ENCODE measurements at places on chromosomes 7 and 10. TPM values are rescaled to one million over a fixed set of nuclear protein-coding genes. Genes with fewer than 3 reads are reported as not detected.

Gene PGAM2
- 167 TPM for polyA plus RNA-seq

- DNase-seq: no peak
Measured at GRCh38 chr10:112848228-112848627, 101.8 kb upstream of the TCF7L2 start.

DNA sequence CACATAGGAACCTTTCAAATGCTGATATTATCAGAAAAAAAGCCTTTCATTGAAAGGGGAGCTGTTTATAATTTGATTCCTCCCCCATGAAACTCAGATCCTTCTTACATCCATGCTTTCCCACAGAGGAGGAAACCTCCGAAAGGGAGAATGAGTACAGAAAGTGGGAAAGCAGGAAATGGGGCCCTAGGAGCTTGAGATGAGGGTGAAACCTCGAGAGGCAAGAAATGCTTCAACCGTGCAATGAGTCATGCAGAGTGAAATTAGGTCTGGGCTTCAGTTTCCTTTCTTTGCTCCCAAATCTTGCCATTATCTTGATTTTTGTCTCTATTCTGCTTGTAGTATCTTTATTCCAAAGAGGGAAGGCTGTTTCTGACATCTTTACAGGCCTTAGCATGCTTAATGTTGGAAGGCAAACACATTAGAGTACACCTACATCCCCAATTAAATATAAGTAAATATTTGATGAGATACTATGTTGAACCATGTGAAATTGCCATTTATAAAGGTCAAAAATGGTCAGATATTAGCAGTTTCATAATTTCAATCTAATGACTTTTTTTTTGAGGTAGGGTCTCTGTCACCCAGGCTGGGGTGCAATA lies 79.1 kb downstream of the NAMPT start:
- DNase-seq: no peak

Gene OR2A12
- polyA plus RNA-seq: not detected

DNA sequence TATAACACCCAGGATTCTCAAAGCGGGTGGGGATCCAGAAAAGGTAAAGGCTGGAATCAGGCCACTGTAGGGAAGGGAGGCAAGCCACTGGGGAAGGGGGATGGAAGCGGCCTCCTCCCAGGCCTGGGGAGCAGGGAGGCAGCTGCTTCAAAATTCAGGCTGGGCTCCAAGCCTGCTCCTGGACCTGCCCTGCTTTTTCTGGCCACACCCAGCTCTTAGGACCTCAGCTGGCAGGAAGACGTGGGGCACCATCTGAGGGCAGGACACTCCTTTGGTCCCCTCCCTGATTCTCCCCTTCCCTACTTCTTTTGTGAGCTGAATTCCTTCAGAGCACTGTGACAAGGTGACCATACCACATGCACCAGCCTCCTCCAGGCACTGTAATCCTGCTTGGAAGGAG lies 4.6 kb upstream of the LBX1 start:
- no peak for DNase-seq

DNA sequence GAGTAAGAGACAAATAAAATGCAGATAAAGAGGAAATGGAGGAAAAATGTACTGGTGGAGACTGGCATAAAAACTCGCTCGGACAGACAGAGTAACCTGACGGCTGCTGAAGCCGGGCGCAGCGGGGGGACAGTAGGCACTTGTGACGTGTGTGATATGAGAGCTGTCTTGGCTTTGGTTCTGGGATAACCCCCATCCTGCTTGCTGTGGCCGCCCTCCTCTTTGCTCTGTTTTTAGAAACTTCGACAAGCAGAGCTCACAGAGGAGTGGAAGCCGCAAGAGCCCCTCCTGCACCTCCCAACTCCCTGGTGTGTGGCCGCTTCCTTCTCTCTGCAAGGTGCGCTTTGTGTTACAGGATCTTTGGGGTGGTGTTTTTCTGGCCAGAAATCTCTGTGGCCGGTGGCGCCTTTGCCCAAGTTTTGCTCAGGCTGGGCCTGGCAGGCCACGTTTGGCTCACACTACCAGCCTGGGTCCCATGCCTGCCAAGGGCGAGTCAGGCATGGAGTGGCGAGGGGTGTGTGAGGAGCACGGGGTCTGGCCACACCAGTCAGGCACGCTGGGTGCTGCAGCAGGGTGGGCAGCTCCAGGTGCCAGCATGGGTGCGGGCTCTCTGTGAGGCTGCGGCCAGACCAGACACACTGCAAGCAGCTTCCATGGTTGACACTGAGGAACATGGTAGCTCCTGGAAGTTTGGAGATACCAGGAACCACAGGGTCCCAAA lies 268.0 kb downstream of the DNAJB6 start:
- DNase-seq: no peak

DNA sequence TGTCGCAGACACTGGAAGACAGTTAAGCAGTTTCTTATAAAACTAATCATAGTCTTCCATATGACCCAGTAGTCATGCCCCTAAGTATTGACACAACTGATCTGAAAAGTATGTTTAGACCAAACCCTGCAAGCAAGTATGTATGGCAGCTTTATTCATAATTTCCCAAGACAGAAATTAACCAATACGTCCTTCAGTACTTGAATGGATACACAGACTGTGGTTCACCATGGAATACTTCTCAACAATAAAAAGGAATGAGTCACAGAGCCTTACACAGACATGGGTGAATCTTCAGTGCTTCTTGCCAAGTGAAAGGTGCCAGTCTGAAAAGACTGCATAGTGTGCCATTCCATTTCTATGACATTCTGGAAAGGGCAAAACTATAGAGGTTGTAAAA lies 50.2 kb upstream of the AKR1E2 start:
- no peak for DNase-seq

- peak; percentile 46 for DNase-seq
Measured at GRCh38 chr10:122279725-122280141, 8.6 kb downstream of the BTBD16 start.

Gene CHST3
- polyA plus RNA-seq: 11.8 TPM

DNA sequence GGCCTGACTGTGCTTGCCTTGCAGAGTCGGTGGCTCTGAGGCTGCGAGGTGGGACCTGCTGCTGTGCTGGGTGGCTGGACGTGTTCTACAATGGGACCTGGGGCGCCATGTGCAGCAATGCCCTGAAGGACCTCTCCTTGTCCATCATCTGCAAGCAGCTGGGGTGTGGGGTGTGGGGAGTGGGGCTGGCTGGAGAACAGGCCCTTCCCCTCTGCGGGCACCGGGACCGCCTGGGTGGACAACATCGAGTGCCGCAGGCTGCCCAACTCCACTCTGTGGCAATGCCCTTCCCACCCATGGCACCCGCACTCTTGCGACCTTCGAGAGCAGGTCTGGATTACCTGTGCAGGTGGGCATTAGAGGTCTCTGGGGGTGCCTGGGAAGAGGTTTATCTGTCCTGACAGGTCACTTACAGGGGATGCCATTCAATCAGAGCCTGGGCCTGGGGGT lies 10.9 kb downstream of the SCART1 start:
- no peak for DNase-seq

DNA sequence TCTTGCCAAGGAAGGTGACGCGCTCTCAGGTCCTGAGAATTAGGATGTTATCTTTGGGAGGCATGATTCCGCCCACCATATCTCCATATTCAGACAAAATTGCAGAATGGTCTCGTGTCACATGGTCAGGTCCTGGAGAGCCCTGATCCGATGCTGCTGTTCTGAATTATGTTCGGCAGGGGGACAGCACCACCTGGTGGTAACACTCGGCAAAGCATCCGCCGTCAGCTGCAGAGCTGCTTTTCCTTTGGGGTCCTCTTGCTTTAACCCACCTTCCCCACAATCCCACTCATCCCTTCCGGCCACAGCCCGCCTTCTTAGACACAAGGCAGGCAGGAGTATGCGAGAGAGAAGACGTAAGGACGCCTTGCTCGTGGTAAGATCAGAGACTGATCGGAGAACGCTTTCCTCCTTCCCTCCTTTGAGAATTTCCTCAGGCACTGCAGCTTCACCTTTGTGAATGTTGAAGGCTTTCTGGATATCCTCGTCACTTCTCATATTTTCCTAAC lies 327.8 kb upstream of the C7orf33 start:
- peak; percentile 69 for DNase-seq

DNA sequence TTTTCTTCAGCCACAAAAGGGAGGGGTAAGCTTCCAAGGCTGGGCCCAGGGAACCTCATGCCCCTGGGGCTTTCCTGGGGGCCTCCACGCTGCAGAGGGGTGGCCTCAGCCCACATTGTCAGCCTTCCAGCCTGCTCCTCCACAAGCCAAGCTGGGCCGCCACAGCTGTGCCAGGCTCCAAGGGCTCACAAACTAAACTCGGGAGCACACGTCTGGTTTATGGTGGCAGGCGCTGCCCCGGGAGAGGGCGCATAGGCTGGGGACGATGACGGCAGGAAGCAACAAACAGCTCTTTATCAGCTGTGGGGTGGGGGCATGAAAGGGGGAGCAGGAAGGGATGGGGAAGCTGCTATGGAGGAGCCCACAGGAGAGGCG lies 6.3 kb upstream of the CDH23 start:
- DNase-seq: no peak

DNA sequence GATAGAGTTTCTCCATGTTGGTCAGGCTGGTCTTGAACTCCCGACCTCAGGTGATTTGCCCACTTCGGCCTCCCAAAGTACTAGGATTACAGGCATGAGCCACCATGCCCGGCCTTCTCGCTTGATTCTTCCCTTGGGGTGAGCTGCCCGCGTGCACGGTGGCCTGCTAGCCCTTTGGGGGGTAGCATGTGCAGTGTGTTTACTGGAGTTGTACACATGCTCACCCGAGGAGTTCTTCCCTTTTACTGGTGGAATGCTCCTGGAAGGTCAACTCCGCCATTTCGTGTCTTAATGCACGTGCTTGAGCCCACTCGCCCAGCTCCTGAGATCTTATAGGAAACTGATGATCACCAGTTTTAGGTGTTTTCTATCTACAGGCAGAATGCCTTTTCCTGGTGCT lies 17.0 kb upstream of the ADAMTS14 start:
- DNase-seq: no peak

Measured in muscle of arm (tissue), 14 donors.